ENCODE measurements at places on chromosomes 11 and 22.
A peak's percentile ranks its signal among the peaks of the same experiment; 100 is the strongest.

DNA sequence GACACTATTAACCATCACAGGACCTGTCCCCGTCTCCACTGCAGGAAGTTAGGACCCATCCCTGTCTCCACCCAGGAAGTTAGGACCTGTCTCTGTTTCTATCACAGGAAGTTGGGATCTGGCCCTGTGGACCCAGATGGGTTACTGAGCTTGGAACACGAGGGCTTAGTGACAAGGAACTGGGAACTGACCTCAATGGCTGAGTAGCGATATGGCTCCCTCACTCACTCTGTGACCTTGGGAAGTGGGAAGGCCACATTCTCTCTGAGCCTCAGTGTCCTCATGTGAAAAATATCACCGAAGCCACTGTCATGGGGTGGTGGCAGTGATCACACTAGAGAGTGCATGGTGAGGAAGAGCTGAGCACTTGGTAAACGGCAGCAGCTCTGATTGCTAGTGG, 59.4 kb downstream of the FBLN1 start:
- DNase-seq, result no peak

DNA sequence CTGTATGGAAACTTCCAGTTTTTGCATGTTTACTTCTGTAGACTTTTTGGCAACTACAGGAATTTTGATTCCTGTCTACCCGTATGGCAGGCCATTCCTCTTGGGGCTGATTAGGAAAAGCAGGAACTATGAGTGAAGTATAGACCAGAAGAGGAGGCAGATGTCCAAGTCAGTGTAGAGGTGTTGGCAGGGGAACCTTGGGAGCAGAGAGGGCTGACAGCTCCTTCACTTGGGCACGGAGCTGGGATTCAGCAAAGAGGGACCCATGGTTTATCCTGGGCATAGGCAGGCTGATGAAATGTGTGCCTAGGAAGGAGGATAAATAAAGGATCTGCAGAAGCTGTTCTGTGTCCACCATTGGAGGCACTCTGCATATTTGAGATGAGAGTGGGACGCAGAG, 33.1 kb downstream of the TREH start:
- DNase-seq, result no peak

- DNase-seq, result no peak
Observed at GRCh38 chr11:70247710-70248072, 22.8 kb upstream of the PPFIA1 start.

- DNase-seq, result peak; percentile 74
Observed at GRCh38 chr11:59172345-59173079, 580 bp downstream of the DTX4 start.

All from GM13977 (cell line).